ENCODE measurements at places on chromosomes 7 and 10.

DNA sequence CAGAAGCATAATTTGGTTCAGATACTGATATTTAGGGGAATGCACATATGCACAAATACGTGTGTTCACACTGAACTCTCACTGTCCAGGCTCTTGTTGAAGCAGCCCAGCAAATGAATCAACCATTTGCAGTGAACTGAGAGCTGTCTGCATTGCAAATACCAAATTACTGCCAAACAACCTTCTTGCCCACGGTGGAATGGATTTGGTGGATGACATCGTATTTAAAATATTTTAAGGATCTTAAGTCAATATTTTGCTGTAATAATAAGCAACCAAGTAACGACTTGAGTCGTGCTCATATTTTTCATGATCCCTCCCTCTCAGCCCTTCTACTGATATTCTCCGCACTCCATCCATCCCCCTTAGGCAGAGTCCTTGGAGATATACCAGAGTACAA, 107.9 kb upstream of the FEZF1 start:
- DNase-seq = no peak

- no peak for DNase-seq
Observed at GRCh38 chr10:12533151-12533550, 183.8 kb downstream of the CAMK1D start.

- DNase-seq = no peak
Observed at GRCh38 chr7:22992874-22993840, 20.8 kb downstream of the HYCC1 start.

GRCh38 chr7:145735061-145735460, 381.5 kb upstream of the CNTNAP2 start:
- no peak for DNase-seq

- DNase-seq = no peak
Observed at GRCh38 chr7:108528183-108528712, 2.3 kb upstream of the PNPLA8 start.

DNA sequence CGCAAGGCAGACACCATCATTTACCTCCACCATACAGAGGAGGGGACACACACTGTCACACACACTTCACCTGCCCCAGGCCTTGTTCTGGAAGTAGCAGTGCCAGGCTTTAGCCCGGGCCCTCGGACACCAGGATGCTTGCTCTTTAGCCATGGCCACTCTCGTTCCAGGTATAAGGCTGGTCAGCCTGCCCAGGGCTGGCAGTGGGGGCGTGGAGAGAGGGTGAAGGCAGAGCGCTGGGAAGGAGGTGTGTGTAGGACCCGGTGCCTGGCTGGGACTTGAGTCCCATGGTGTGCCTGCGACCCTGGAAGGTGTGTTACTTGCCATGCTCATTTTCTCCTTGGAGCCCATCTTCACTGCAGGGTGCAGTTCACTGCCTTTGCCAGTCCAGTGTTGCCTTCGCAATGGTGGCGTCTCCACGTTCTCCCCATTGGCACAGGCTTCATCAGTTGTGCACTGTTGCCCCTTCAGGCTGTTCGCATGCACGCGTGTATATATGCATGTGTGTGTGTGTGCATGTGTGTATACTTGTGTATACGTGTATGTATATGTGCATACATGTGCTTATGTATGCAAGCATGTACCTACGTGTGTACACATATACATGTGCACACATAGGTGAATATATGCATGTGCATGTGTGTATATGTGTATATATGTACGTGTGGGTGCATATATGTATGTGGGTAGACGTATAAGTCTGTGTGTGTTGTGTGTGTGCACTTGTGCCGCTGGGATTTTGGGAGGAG, 153.4 kb downstream of the CAMK1D start:
- no peak for DNase-seq
